ENCODE measurements at places on chromosomes 11 and 22.

DNA sequence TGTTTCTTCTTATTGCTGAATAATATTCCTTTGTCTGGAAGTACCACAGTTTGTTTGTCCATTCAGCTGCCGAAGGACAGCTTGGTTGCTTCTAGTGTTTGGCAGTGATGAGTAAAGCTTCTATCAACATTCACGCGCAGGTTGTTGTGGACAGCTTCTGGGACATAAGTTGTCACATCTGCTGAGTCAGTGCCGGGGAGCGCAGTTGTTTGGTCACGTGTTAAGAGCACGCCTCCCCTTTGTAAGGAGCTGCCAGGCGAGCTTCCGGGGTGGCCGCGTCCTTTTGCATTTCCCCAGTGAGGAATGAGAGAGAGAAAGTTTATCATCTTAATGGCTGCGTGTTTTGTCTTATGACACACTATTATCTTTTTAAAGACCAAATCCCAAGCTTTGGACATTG lies 30.3 kb downstream of the SAMM50 start:
- H3K4me1 ChIP-seq = no peaks in the 10 kb centered on the region
- H3K4me3 ChIP-seq = no peak overlapping the region
- no peaks in the 10 kb centered on the region for H3K27me3 ChIP-seq
- DNase-seq = no peak

DNA sequence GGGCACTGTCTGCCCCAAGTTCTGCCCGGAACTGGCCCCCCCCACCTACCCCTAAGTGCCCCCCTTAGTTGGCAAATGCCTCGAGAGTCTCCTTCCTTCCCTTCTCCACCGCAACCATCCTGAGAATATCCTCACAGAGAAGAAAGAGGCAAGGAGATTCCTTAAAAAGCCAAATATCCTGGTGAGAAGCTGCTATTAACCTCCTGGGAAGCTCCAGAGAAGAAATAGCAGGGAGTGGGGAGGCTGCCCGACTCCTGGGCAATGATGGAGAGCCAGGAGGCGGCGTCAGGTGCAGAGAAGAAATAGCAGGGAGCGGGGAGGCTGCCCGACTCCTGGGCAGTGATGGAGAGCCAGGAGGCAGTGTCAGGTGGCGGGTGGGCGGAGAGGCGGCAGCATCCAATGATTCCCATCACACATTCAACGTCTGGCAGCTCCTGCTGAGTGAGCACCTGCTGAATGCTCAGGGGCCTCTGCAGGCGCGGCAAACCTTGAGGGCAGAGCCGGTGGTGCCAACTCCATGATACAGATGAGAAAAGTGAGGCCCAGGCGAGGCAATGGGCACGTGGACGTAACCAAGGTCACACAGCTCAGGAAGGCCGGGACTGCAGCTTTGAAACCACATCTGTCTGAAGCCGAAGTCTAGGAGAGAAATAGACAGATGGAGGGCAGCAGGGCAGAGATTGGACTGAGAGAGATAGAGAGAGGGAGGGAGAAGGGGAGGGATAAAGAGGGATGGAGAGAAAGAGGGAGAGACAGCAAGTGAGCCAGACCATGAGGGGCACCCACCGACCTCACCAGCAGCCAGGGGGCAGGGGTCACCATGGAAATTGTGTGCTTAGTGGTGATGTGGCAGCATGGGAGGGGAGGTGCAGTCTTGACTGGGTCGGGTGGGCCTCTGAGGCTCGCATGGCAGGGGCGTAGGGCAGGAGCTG lies 58.3 kb downstream of the CYTH4 start:
- no peaks in the 10 kb centered on the region for H3K36me3 ChIP-seq
- no peak overlapping the region for H3K4me3 ChIP-seq
- H3K4me1 ChIP-seq = no peaks in the 10 kb centered on the region
- peaks cover 7% of the 10 kb centered on the region for H3K27me3 ChIP-seq
- H3K27ac ChIP-seq = no peak overlapping the region

GRCh38 chr22:48954781-48955311 lies 872.8 kb downstream of the BRD1 start:
- no peak overlapping the region for H3K27ac ChIP-seq
- no peak overlapping the region for H3K4me3 ChIP-seq
- no peaks in the 10 kb centered on the region for H3K36me3 ChIP-seq
- no peaks in the 10 kb centered on the region for H3K27me3 ChIP-seq

DNA sequence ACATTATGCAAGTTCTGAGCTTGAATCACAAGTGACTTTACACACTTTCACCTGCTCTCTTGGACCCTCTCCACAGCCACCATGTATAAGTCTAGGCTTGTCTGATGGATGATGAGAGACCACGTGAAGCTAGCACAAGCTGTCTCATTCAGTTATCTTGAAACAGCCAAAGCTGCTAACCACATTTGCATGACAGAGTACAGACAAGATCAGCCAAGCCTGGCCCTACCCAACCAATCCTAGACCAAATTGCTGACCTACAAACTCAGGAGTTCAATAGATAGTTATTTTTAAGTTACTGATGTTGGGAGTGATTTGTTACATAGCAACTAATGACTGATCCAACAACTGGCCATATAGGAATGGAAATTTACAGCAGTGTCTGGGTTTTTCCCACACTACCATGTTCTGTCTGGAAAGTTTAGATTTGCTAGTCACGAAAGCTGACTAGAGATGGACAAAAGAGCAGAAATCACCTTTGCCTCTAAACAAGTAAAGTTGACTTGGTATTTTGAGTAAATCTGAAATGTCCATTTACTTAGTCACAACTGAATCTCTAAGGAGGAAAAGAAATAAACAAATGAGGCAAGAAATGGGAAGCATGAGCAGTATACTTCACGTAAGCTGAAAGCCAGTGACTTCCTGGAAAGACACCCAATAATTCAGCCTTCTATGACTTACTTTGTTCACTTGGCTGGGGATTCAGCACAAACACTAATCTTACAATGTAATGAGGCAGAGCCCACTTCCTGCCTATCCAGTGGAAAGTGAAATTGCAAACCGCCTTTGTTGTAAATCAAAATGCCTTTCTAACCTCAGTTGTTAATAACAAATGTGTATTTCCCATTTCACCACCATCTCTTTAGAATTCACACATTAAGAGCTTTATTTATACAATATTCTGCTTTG lies 101.7 kb downstream of the FAM181B start:
- no peaks in the 10 kb centered on the region for H3K36me3 ChIP-seq
- no peaks in the 10 kb centered on the region for H3K4me1 ChIP-seq
- H3K4me3 ChIP-seq = no peak overlapping the region
- no peak for DNase-seq
- H3K27ac ChIP-seq = no peak overlapping the region
- no peaks in the 10 kb centered on the region for H3K27me3 ChIP-seq

DNA sequence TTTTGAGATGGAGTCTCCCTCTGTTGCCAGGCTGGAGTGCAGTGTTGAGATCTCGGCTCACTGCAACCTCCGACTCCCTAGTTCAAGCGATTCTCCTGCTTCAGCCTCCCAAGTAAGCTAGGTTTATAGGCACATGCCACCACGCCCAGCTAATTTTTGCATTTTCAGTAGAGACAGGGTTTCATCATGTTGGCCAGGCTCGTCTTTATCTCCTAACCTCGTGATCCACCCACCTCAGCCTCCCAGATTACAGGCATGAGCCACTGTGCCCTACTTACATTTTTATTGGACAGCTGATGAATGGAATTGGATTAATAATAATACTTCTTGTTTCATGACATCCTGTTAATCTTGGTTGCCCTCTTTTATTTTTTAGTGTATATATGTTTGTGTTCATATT lies 3.0 kb upstream of the MRGPRD start:
- H3K36me3 ChIP-seq = no peaks in the 10 kb centered on the region
- H3K27ac ChIP-seq = no peak overlapping the region
- H3K4me3 ChIP-seq = no peak overlapping the region
- H3K27me3 ChIP-seq = no peaks in the 10 kb centered on the region
- H3K4me1 ChIP-seq = peaks cover 6% of the 10 kb centered on the region

GRCh38 chr11:119378851-119379465 lies 2.5 kb downstream of the USP2 start:
- no peaks in the 10 kb centered on the region for H3K4me1 ChIP-seq
- H3K36me3 ChIP-seq = no peaks in the 10 kb centered on the region
- H3K27me3 ChIP-seq = no peaks in the 10 kb centered on the region
- no peak for DNase-seq
- H3K4me3 ChIP-seq = peak overlapping the region; percentile 51
- H3K27ac ChIP-seq = peak overlapping the region; percentile 94

- no peak overlapping the region for H3K4me3 ChIP-seq
- H3K27me3 ChIP-seq = no peaks in the 10 kb centered on the region
- H3K4me1 ChIP-seq = no peaks in the 10 kb centered on the region
- no peak for DNase-seq
Observed at GRCh38 chr11:86122773-86123172, 53.9 kb upstream of the PICALM start.

DNA sequence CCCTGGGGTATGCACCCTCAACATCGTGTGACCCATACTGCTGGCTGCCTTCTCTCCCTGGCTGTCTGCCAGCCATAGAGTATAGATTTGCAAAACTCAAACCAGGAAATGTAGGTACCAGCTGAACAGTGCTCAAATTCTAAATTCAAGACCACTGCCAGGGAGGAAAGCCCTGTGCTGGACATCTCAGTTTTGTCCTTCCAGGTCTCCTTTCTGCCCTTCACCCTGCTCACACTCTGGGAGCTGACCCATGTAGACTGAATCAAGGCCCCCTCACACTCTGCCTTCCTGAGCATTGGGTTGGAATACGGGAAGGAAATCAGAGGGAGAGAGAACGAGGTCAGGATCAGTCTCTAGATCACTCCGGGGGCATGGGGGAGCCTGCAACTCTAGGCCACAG lies 12.4 kb upstream of the DRD2 start:
- H3K4me1 ChIP-seq = no peaks in the 10 kb centered on the region
- no peaks in the 10 kb centered on the region for H3K27me3 ChIP-seq
- no peaks in the 10 kb centered on the region for H3K36me3 ChIP-seq
- no peak for DNase-seq

DNA sequence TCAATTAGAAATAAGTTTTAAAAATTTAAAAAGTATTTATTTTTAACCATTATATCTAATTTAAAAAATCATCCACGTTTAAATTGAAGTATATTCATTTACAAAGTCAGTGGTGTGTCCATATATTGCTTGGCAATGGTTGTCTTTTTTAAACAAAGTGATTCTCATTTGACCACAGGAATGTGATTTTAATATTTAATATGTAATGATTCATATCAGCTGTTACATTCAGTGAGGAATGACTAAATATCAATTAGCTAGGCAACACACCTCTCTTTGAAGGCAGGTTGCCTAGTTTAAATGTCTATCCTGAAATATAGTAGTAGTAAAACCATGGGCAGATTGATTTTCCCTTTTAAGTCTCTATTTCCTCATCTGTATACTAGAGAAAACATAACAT lies 392.2 kb upstream of the CCDC179 start:
- no peak overlapping the region for H3K27ac ChIP-seq
- no peaks in the 10 kb centered on the region for H3K36me3 ChIP-seq
- H3K27me3 ChIP-seq = no peaks in the 10 kb centered on the region
- DNase-seq = no peak
- no peaks in the 10 kb centered on the region for H3K4me1 ChIP-seq
- no peak overlapping the region for H3K4me3 ChIP-seq

GRCh38 chr22:20192972-20193760 lies 42.3 kb upstream of the CCDC188 start:
- no peaks in the 10 kb centered on the region for H3K36me3 ChIP-seq
- no peak for DNase-seq
- H3K27me3 ChIP-seq = no peaks in the 10 kb centered on the region
- no peaks in the 10 kb centered on the region for H3K4me1 ChIP-seq

DNA sequence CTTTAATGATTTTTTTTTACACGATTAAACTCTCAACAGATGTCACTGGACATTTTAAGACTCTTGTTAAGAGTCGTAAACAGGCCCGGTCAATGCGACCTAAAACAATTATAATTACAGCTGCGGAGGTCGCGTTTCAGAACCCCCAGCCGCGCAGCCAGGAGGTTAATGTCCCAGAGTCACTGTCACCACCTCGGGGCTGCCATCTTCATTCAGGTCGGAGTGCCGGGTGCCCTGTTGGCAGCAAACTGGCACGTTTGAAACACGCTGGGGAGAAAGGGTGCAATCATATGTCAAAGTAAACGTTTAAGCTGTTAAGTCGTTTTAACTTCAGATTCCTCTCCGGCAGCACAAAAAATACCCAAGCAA lies 711 bp upstream of the PHF21B start:
- no peaks in the 10 kb centered on the region for H3K4me1 ChIP-seq
- no peak for DNase-seq
- peak overlapping the region; percentile 79 for H3K27ac ChIP-seq
- H3K4me3 ChIP-seq = peak overlapping the region; percentile 68
- H3K36me3 ChIP-seq = no peaks in the 10 kb centered on the region

DNA sequence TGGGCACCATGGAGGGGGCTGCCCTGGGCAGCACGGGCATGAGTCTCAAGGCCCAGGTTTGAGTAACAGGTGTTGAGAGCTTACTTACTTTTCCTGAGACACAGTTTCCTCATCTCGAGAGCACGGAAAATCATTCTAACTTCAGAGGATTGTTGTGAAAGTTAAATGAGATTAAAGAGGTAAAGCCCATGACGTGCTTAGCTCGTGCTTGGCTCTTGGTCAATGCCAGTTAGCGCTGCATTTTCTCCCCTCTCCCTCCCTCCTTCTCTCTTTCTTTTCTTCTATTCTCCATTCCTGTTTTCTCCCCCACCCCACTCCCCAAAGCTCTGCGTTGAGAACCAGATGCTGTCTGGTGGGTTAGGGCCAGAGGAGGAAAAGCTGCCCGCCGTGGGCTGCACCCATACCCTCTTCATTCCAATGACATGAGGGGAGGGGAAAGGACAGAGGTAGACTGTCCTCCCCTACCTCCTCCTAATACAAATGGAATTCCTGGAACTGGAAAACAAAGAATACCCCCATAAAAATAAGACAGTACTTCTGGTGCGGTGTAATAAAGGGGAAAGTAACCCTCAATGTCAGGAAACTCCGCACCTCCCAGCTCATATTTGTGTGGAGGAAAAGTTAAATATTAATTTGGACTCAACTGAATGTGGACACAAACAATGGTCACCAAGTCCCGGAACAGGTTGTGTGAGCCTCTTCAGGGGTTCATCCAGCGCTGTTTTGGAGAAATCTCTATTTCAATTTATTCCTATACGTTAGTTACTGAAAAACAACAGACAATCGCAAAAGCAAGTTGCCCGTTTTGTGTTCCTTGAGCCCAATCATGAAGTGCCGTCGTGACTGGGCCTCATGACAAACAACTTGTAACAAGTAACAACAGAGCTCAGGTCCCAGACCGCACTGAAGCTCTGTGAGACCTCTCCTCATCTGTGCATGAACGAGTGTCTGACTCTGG lies 54.8 kb upstream of the B3GAT1 start:
- no peak overlapping the region for H3K4me3 ChIP-seq
- H3K4me1 ChIP-seq = no peaks in the 10 kb centered on the region
- no peak for DNase-seq
- H3K27me3 ChIP-seq = no peaks in the 10 kb centered on the region
- no peak overlapping the region for H3K27ac ChIP-seq

GRCh38 chr11:27307232-27307631 lies 55.8 kb downstream of the CCDC34 start:
- no peak for DNase-seq
- H3K4me3 ChIP-seq = no peak overlapping the region
- no peaks in the 10 kb centered on the region for H3K27me3 ChIP-seq
- no peak overlapping the region for H3K27ac ChIP-seq

- H3K36me3 ChIP-seq = no peaks in the 10 kb centered on the region
- no peaks in the 10 kb centered on the region for H3K27me3 ChIP-seq
- H3K4me1 ChIP-seq = peaks cover 2% of the 10 kb centered on the region
- no peak overlapping the region for H3K27ac ChIP-seq
- no peak overlapping the region for H3K4me3 ChIP-seq
Observed at GRCh38 chr22:20388200-20388599, 5.8 kb upstream of the ZNF74 start.

GRCh38 chr11:5643585-5643984 lies 18.8 kb downstream of the TRIM34 start:
- H3K36me3 ChIP-seq = peaks cover 8% of the 10 kb centered on the region
- H3K4me1 ChIP-seq = no peaks in the 10 kb centered on the region
- H3K27ac ChIP-seq = no peak overlapping the region
- DNase-seq = no peak
- no peaks in the 10 kb centered on the region for H3K27me3 ChIP-seq
